ENCODE measurements at places on chromosomes 1 and 21.

DNA sequence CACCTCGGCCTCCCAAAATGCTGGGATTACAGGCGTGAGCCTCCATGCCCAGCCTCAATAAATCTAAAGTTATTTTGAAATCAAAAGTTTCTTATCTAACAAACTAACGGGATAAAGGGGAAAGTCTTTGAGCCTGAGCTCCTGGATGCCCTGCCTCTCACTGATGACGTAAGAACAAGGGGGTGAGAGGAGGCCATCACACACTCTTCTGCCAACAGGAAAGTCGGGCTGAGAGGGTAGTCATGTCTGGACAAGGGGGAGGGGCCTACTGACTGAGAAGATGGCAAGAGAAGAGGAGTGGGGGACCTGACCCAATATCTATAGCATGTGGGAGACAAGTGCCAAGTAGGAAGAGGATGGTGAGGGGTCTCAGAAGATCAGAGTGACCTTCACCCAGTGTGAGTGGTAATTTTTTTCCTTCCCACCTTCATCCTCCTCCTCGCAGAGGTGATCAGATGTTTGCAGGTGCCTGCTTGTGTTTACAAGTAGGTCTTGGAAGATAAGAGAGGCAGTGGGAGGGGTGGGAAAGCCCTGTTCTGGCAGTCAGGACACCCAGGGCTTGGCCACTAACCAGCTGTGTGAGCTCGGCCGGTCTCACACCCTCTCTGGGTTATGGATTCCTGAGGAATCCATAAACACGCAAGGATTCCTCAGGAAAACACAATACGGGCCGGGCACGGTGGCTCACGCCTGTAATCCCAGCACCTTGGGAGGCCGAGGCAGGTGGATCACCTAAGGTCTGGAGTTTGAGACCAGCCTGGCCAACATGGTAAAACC is 9.6 kb downstream of the UQCRHL start:
- no peak for DNase-seq

- DNase-seq: no peak
Observed at GRCh38 chr21:33696465-33696864, 54.2 kb downstream of the ITSN1 start.

DNA sequence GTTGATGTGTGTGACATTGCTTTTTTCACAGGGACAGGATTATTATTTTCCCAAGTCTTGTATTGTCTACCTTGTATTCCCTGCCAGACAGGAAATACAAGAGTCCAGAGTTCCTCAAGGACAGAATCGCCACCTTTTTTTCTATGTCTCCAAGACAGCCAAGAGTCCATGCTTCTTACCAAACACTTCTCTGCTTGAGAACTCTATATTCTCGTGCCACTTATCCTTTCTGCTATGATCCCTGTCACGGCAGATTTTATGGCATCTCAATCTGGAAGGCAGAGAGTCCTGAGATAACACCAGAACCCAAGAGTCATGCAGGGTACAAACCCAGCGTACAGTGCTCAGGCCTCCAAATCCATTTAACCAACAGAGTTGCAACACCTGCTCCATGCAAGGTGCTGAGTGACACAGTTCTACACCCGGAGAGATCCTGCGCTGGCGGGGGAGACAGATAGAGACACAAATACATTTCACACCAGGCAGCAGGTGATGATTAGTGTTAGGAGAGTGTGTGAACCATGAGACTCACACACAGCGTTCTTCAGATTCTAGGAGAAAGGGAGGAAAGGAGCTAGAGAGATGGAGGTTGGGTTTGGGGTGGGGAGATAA is 107.6 kb downstream of the NAV1 start:
- DNase-seq: no peak

DNA sequence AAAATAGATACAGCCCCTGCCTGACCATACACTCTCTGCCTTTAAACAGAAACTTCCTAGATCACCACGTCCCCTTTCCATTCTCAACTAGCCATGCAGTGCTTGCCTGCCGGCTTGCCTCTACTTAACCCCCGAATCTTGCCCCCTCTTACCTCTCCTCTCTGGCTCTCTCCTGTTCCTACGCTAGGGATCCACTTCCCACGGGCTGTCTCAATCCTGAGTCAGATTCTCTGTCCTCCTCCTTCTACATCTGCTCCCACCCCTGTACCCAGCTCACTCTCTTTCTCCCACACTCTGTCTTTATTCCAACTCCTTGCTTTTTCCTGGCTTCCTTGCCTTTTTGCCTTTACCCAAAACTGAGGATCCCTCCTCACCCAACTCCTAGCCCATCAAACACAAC is 29.3 kb downstream of the ATF3 start:
- DNase-seq: no peak

- no peak for DNase-seq
Observed at GRCh38 chr1:50982611-50983010, 12.6 kb downstream of the CDKN2C start.

DNA sequence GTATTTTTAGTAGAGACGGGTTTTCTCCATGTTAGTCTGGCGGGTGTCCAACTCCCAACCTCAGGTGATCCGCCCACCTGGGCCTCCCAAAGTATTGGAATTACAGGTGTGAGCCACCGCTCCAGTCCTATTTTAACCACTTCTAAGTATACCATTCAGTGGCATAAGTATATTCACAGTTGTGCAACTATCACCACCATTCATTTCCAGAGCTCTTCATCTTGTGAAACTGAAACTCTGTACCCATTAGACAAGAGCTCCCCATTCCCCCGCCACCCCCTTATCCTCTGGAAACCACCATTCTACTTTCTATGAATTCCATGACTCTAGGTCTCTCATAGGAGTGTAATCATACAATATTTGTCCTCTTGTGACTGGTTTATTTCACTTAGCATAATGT is 40.2 kb upstream of the CAMTA1 start:
- DNase-seq: no peak

- no peak for DNase-seq
Observed at GRCh38 chr1:59186656-59187055, 110.2 kb upstream of the FGGY start.

DNA sequence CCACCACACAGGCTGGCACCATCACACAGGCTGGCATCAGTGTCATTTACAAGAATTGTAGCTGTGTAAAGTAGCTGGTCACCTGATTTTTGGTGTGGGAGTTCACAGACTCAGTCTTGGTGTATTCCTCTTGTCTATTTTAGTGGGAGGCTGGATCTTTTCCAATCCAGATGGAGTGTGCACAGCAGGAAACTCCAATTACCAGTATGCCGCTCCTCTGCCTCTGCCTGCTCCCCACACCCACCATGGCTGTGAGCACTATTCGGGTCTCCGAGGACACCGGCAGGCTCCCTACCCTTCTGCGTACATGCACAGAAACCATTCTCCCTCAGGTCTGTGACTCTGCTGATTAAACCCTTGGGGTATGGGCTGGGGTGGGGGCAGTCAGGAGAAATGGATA is 24.2 kb downstream of the TBX19 start:
- DNase-seq: no peak

- DNase-seq: no peak
Observed at GRCh38 chr1:230146709-230147108, 79.7 kb downstream of the GALNT2 start.

DNA sequence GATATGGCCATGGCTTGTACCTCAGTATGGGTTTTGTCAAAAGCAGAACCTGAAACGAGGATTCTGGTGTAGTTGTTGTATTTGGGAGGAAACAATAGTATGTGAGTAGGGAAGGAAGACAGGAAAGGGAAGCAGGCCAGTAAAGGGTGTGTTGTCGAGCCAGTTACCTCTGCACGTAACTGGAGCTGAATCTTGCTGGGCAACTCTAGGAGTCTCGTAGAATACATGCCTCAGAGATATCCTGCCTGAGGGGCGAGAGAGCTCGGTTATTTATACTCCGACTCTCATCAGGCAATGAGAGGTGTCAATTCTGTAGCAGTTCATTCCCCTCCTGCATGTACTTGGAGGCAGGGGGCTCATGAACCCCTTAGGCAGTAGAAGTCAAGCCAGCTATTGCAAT is 45.9 kb upstream of the KIF26B start:
- no peak for DNase-seq

DNA sequence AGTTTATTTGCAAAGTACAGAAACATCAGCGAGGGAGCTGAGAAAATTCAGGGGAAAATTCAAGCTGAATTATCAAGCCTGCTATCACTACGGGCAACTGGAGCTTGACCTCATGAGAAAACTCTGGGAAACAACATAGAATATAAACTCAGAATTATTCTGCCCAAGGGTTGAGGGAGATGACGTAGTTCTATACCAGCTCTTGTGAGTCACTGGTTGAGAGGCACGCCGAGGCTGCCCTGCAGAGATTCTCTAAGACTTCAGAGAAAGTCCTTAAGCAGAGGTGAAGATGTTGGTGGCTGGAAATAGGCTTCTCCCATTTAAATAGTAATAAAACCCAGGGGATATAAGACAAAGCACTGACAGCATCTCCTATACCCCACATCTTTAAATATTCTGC is 12.3 kb downstream of the SYDE2 start:
- DNase-seq: no peak

GRCh38 chr1:25478633-25479032 is 47.9 kb downstream of the MACO1 start:
- no peak for DNase-seq

- DNase-seq: peak; percentile 99
Observed at GRCh38 chr1:44417351-44418021, 12.4 kb downstream of the RNF220 start.

DNA sequence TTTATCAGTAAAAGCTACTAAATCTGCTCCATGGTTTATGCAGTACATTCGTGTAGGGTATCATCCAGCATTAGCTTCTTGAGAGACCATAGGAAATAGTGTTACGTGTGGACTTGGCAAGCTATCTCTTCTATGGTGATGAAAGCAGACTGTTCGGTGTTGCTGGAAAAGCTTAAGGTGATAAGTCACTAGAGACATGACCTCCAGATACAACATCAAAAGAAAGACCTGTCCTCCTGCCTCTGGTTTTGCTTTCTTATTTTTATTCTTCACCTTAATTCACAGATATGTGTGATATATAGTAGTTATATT is 53.5 kb upstream of the S1PR1 start:
- DNase-seq: no peak

GRCh38 chr1:180402001-180402400 is 100.4 kb downstream of the ACBD6 start:
- no peak for DNase-seq

DNA sequence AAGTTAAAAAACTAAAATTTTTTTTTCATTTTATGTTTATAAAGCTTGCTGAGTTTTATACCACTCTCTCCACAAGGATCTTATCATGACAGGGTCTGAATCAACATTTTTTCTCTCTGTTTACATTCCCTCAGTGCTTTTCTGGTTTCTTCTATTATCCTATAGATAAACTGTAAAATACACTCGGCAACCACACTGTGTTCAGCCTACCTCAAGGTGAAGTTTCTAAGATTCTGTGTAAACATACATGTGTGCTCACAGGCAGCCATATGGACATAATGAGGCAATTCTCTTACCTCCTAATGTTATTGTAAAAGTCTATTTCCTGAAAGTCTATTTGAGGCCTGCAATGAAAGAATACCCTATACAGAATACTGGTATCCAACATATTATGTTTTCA is 114.6 kb downstream of the NTPCR start:
- DNase-seq: no peak

- no peak for DNase-seq
Observed at GRCh38 chr1:205228093-205228521, 361 bp downstream of the TMCC2 start.

GRCh38 chr1:111179968-111180533 is 20.4 kb downstream of the DENND2D start:
- DNase-seq: peak; percentile 26

DNA sequence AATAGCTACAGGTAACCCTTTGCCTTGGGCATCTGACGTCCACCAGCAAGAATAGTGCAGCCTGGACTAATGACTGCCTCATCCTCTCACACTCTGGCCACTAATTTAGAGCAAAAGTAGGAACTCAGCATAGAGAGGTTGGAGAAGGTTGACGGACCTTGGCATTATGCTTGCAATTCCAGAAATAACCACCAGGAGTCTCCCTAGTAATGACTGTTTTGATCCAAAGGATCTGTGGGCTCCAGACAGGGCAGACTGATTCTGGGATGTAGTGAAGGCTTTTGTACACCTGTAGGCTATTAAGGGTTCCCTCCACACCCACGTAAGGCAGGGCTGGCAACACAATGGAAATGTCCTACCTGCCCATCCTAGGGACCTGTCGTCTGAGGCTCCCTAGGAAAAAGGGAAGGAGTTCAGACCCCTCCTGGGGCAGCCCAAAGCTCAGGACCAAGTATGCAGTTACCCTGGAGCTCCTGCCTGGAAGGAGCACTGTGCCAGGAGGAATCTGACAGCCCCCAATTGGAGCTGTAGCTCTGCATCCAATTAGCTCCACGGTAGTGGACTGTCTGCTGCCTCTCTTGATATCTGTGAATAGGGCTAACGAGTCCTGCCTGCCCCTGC is 91.0 kb upstream of the TMEM51 start:
- DNase-seq: peak; percentile 7

DNA sequence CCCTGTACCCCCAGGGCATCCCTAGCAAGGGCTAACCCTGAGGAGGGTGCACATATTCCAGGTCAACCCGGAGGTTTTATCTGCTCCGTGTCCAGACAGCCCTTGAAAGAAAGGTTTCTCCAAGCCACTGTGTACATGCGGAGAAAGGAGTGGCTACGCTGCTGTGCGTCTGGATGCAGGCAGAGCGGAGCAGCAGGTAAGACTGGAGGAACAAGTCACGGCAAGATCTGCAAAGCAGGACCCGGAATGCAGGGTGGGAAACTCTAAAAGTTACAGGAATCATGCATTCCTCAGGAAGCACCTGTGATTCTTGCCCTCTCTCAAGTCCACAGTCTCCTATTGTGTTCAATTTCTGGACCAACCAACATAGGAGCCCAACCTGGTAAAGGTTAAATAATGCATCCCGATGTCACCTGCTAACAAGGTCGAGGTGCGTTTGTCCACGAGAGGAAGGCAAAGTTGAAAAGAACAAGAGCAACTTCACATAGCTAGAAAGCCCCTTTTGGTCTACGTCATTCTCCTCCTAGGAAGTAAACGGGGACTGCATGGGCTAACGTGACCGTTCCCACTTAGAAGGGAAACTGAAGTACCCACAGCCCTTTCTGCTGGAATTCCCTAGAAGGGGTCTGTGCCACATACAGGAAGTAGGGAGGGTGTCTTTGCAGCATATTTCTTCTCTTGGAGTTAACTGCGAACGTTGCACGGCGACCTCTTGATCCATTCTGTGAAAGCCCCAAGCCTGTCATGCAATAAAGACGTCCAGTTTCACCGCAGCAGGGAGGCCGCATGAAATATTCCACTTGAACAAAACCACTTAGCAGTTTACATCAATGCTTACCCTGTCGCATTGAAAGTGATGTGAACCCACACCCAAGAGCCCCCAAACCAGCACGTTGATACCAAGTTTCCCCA is 5.8 kb downstream of the TIAM1 start:
- DNase-seq: no peak

- DNase-seq: no peak
Observed at GRCh38 chr1:44549510-44549909, 124.8 kb downstream of the TMEM53 start.

- no peak for DNase-seq
Observed at GRCh38 chr1:67835663-67836452, 2.6 kb upstream of the GNG12 start.
